ENCODE measurements at places on chromosomes 1 and 21.

DNA sequence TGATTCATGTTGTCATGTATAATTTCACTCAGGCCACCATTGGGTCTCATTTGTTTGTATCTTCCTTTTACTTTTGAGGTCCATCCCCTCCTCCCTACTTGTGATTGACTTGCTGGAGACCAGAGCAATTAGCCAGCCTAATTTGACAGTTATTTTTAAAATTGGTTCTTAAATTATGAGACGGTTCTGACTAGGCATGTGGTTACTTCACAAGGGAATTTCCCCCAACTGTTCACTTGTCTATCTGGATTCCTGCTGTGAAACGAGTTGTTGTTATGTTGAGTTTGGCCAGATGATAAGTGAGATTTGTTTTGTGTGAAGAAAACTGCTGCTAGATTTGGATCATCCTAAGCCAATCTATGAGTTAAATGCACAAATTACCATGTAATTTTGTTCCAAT, 359.1 kb downstream of the BARHL2 start:
- DNase-seq, result no peak

DNA sequence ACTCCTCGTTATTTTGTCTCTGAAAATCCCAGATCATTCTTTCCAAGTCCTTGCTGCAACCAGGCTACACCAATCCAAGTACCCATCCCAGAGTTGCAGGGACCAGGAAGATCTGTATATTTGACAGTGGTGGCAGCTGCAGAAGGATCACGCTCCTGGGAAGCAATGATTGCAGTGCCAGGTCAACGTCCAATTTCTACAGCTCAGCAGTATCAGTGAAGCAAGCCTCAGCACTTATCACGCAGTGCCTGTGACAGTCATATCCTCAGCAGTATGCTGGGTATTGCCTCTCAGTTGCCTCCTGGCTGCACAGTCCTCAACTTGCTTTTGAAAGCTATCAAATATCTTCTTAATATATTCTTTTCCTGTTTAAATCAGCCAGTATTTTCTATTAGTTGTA, 66.7 kb downstream of the BARHL2 start:
- no peak for DNase-seq

GRCh38 chr1:167156466-167156865, 62.6 kb downstream of the STYXL2 start:
- DNase-seq, result no peak

GRCh38 chr1:117780687-117781475, 148.5 kb downstream of the GDAP2 start:
- no peak for DNase-seq

GRCh38 chr1:25738499-25738898, 61.5 kb upstream of the SELENON start:
- DNase-seq, result no peak

DNA sequence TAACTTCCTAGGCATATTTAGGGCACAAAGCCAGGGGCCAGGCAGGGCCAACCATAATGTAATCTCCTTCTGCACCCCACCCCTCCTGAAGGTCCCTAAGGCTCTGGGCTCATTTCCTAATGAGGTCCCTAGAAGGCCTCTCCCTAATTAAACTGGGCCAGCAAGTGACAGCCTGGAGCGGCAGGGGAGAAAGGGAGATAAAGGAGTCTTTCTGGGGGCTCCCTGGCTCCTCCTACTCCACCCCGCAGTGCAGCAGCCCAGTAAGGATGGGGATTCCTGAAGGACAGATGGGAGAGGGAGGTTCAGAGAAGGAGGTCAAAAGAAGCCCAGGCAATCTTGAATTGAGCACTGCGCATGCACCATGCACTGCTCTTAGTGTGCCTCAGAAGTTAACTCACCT, 12.8 kb downstream of the LRP8 start:
- DNase-seq, result peak; percentile 16

- no peak for DNase-seq
These were observed 82.3 kb downstream of the NOTCH2 start for GRCh38 chr1:119987112-119987511.

GRCh38 chr21:15514073-15514946, 215.5 kb upstream of the USP25 start:
- peak; percentile 77 for DNase-seq

- DNase-seq, result no peak
These were observed 85.7 kb downstream of the BRINP2 start for GRCh38 chr1:177256153-177257075.

DNA sequence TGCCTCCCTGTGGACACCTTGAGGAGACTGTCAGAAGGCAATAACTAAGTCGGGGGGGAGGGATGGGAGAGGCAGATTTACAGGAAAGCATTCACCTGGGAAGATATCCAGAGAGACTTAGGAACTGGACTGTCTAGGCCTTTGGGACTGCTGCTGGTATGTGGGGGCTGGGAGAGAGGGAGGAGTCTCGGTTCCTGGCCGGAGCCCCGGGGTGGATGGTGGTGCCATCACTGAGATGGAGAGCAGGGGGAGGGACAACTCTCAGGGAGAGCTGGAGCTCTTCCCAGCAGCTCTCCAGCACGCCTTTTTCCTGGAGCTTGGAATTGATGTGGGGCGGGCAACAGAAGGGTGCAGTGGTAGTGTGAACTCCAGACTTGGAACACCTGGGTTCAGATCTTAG, 22.1 kb downstream of the PTPRF start:
- DNase-seq, result no peak

GRCh38 chr21:37787456-37787855, 128.8 kb downstream of the KCNJ6 start:
- DNase-seq, result no peak

DNA sequence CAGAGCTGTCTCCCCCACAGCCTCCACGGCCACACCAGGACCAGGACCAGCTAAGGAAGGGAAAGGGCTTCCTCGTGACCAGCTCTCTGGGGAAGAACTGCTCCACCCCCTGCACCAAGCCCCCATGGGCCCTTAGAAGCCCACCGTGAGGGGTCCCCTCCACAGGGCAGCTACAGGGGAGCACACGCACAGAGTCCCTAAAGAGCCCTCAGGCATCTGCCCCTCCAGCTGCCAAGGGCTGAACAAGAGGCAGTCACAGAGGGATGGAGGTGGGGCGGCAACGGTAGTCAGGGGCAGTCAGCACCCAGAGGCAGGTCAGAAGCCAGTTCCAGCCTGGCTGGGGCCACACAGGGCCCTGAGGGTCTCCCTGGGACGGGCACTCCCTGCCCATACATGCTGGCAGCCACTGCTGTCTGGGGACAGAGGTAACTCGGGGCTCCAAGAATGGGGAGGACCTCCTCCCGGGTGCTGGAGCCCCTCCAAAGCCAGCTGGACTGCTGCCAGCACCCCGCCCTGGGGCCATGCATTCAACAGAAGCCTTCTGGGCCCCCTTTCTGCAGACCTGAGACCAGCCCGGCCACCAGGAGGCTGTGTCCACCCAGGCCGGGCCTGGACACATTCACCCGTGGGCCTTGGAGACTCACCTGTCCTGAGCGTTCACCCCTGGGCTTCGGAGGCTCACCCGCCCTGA, 18.7 kb downstream of the SLC19A1 start:
- DNase-seq, result peak; percentile 31

GRCh38 chr1:169529068-169529642, 43.4 kb upstream of the SLC19A2 start:
- DNase-seq, result no peak

DNA sequence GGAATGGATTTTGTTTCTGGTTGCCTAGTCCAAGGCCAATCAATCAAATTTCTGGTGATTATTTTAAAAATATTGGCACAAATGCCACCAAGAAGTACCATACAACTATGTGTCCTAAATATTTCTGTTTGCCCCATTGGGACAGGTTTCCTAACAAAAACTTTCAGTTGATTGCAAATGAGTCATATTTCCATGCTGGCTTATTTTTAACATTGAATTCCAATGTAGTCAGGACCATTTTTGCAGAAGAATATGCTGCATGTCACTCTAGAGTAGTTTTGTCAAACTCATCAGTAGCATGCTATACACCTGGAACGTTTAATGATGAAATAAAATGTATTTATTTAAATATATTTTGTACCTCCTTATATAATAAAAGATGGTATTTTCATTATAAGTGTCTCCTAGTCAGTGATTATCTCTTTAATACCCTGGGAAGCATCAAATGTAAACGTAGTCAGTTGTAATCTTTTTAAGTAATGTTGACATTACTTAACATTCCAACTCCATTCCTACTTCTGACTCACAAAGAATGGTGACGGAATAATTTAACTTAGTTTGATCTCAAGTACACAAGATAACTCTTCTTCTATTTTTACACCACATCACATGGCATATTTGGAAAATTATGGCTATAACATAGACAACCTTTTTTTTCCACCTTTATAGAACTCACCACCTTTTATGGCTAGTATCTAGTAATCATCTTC, 39.0 kb upstream of the USH2A start:
- no peak for DNase-seq

- DNase-seq, result no peak
These were observed 205.8 kb upstream of the LYPLAL1 start for GRCh38 chr1:218967836-218968235.

- no peak for DNase-seq
These were observed 24.8 kb downstream of the NIPAL3 start for GRCh38 chr1:24440436-24440835.

- DNase-seq, result no peak
These were observed 20.8 kb upstream of the TSNAX start for GRCh38 chr1:231507476-231508355.

- DNase-seq, result no peak
These were observed 274.1 kb upstream of the CHRM3 start for GRCh38 chr1:239112101-239112935.

- no peak for DNase-seq
These were observed 152.3 kb upstream of the RGS18 start for GRCh38 chr1:192005976-192006375.

DNA sequence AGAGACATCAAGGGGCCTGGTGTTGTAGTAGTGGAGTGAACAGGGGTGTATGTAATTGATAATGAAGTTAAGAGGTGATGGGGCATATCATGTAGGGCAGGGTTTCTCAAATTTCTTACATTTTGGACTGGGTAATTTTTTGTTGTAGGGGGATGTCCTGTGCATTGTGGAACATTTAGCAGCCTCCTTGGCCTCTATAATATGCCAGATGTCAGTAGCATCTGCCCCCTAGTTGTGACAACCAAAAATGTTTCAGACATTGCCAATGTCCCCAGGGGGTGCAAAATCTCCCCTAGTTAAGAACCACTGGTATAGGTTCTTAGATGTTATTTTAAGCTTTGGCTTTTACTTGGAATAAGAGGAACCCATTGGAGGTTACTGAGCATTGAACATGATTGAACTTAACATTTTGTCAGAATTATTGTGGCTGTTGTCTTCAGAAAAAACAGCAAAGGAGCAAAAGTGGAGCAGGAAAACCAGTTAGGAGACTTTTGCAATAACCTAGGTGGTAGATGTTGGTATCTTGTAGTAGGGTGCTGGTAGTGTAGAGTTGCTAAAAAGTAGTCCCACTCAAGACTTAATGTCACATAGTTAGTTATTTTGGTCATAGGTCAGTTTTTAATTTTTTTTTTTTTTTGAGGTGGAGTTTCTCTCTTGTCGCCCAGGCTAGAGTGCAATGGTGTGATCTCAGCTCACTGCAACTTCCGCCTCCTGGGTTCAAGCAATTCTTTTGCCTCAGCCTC, 6.2 kb downstream of the ZNF326 start:
- DNase-seq, result no peak

GRCh38 chr1:234706931-234707330, 97.0 kb upstream of the IRF2BP2 start:
- no peak for DNase-seq

DNA sequence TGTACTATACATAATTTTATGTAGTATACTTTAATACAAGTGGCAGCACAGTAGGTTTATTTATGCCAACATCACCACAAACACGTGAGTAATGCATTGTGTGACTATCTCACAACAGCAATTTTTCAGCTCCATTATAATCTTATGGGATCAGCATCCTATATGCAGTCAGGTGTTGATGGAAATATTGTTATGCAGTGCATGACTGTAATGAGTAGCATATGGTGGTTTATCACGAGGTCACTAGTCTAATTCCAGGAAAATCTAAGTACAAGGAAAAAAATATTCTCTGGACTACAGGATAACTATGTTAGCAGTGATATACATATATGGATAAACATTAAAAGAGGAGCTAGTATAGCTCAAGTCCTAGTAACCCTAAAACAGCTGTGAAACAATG, 69.0 kb downstream of the ATP1B1 start:
- DNase-seq, result no peak

DNA sequence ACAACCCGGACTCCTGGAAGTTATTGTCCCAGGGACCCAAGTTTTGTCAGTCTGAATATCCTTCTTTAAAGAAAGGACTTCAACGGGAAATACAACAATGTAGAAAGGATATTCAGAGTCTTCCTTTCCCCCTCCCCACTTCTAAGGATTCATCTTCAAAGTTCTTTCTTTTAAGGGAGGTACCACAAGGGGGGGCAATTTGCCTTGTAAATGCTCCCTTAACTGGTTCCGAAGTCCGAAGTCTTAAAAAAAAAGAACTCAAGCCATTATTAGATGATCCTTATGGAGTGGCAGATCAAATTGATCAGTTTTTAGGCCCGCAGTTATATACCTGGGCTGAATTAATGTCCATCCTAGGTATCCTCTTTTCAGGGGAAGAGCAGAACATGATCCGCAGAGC, 47.0 kb downstream of the SERINC2 start:
- no peak for DNase-seq

DNA sequence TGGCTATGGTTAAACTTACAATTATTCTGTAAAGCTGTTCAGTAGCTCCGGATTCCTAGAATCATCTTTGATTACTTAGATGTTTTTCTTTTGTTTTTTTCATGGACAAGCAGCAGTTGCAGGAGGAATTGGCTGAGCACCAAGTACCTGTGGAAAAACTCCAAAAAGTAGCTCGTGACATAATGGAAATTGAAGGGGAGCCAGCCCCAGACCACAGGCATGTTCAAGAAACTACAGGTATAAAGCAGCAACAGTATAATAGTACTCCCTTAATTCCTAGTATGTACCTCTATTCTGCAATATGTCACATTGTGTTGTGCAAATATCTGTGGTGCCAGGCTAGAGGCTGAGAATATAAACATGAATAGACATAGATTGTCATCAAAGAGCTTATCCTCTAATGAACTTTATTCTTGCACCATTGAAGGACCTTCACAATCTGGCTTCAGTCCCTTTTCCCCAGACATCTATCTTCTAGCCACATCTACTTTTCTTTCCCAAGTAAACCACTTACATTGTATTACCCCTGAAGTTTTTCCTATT, 132.3 kb upstream of the BMP8A start:
- DNase-seq, result no peak

DNA sequence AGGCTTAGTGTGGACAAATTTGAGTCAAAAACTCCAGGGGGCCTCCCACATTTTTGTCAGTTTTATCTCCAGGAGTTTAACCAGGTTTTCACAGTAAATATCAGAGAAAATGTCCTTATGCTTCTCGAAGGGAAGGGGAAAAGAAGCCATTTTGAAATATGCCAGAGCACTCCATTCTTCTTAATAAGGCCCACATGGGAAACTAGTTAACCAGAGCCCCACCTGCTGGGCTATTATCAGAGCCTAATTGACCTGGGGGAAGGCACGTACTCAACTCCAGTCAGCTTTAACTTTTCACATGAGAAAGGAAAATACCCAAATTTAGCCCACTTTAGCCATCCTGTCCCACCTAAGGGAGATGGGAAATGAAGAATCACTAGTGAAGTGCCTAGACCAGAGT, 296.3 kb downstream of the PTBP2 start:
- no peak for DNase-seq
